NCI-H748 treated with DMSO at 0.1 percent for 48 hours (cell line): ENCODE measurements at places on chromosomes 5 and 9.

- DNase-seq, result no peak
Observed at GRCh38 chr5:74655206-74655605, 14.7 kb upstream of the ENC1 start.

DNA sequence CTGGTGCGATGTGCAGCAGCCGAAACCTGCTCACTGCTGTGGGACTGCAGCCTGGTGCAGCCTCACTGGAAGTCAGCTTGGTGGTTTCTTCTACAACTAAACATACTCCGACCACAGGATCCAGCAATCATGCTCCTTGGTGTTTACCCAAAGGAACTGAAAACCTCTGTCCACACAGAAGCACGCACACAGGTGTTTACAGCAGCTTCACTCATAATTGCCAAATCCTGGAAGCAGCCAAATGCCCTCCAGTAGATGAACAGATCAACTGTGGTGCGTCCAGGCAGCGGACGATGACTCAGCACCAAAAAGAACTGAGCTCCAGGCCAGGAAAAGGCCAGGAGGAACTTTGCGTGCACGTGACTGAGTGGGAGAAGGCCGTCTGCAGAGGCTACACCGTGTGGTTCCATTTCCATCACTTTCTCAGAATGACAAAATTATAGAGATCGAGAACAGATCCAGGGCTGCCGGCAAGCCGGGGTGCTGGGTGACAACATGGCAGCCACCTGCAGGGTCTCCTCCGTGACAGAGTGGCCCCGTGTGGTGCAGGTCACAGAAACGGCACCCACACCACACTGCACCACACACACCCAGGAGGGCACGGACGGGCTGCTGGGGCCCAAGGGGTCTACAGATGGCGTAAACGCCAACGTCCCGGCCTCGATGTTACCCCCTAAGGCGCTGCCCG is 23.1 kb upstream of the NSMF start:
- DNase-seq, result no peak

DNA sequence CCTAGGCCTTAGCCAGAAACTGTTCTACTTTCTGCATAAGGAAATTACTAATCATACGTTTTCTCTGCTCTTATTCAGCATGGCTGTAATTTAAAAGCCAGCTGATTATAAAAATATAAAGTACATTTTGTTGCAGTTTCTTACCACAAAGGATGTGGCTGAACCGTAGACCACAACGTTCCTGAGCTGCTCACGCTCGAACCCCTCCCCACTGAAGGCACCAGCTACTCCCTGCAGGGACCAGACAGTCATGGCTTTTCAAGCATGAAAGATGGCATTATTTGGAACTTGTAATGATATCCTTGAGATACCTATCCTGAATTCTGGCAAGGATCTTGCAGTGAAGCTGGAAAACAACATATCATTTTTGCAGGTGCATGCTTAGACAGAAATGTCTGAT is 91.8 kb upstream of the DMRT1 start:
- DNase-seq, result no peak

DNA sequence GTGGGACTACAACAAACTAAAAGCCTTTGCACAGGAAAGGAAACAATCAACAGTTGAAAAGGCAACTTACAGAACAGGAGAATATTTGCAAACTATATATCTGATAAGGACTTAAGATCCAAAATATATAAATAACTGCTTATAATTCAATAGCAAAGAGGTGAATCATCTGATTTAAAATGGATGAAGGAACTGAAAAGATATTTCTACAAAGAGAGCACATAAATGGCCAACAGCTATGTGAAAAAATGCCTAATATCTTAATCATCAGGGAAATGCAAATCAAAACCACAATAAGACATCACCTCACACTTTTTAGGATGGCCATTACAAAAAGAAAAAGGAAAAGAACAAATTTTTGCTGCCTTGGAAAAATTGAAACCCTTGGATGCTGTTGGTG is 100.4 kb downstream of the LURAP1L start:
- no peak for DNase-seq

- no peak for DNase-seq
Observed at GRCh38 chr5:160311491-160312133, 752 bp downstream of the CCNJL start.

DNA sequence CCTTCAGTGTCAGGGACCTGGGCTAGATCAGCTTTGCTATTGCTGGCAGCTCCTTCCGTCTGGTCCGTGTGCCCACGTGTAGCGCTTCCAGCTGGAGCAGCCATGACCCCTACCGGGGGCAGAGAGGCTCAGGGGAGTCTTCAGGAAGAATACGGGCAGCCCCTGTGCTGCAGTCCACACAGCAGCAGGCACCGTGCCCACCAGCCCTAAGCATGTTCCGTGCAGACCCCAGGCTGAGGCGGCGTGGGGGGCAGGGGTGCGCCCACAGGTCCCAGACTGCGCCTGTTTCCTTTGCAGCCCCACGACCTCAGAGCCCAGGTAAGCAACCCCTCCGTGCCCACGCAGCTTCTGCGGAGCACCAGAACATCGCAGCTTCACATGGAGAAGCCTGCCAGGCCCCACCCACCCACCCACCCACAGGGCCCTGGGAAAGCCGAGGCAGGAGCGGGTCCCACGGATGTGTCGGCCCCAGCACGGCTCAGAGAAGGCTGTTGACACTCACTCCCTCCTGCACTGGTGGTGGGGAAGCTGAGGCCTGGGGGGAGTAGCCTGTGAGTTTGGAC is 83.1 kb downstream of the KCNT1 start:
- DNase-seq, result no peak

- DNase-seq, result no peak
Observed at GRCh38 chr9:27382975-27383374, 86.0 kb upstream of the EQTN start.

DNA sequence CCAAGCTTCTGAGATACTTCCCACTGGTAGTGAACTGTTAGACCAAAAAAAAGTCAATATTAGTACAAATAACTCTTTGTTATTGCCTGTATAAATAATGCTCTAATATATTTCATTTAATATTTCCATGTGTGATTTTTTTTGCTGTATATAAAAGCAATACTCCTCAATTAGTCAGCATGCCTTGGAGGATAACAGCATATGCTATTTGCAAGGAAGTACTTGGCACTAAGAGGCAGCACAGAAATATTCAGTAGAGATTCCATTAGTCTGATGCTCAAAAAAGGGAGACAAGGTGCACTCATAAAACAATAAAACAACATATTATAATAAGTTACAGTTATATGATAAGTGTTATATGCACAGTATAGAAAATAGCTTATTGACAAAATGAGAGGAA is 296.6 kb upstream of the MPDZ start:
- no peak for DNase-seq

- DNase-seq, result no peak
Observed at GRCh38 chr5:1880377-1881025, 2.2 kb downstream of the IRX4 start.

GRCh38 chr9:34001298-34001697 is 47.4 kb downstream of the UBAP2 start:
- no peak for DNase-seq

- DNase-seq, result peak; percentile 33
Observed at GRCh38 chr5:16585041-16585667, 31.6 kb downstream of the RETREG1 start.

GRCh38 chr9:95363051-95363841 is 45.7 kb upstream of the FANCC start:
- no peak for DNase-seq

- no peak for DNase-seq
Observed at GRCh38 chr9:89721176-89721700, 116.4 kb downstream of the GADD45G start.

DNA sequence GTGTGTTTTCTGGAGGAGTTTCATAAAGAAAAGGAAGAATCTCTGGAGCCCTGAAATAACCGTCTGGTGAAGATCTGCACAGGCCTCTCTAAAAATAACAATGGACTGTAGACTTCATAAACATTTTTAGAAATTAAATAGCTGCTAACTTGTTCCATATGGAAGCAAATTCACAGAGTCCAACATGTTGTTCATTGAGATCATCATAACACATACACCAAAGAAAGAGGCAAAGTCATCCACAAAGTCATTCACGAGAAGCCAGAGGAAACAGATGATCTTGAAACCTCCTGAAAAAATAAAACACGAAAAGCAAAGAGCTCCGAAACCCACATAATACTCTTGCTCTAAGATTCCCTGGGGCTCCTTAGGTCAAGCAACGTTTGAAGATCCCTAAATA is 347.8 kb downstream of the EFNA5 start:
- DNase-seq, result no peak

- no peak for DNase-seq
Observed at GRCh38 chr9:128689820-128690683, 1.0 kb downstream of the SET start.

DNA sequence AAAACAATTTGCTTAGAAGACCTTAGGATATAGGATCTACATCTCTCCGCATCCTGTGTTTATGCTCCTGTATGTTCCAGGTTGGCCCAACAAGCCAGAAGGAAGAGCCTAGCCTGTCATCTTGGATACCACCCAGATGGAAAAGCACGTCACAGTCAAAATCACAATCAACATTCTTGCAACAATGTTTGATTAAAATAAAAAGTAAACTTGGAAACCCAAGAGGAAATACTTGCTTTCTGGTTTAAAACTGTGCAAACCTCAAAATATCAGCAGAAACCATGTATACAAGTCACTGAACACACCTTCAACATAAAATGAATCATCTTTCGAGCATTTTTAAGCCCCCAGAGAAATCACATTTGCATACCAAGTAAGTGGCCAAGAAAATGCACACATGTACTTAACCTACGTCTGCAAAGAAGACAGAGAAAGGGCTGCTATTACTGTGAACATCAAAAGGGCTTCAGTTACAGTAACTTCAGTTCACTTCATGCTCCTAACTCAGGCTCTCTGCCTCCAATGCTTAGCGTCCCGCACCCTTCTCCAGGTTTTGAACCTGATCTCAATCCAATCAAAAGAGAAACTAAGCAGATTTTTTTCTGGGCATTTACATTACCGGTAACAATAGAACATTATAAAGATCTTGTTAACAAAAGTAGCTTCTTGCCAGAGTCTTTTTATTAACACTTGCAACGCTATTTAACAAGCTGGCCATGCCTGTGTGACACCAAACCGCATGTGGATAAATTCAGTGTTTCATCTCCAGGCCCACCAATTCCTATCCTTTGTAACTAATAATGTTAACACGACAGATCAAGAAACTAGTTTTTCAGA is 1.3 kb downstream of the ENC1 start:
- no peak for DNase-seq

DNA sequence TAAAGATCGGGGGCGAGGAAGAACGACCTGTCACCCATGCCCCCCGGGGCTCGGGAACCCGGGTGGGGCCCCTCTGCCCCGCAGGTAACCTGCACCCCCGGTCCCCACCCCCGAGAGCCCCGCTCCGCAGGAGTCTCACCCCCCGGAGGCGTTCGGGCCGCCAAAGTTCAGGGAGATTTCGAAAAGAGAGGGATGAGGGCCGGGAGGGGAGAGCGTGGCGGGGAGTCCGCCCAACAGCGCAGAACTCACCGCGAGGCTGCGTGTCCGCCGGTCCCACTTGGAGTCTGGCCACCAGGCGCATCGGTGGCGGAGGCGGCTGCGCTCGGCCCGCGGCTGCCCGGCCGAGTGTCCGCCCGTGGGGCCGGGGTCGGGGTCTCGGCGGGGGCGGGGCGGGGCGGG is at the start of gene PHF19:
Gene PHF19 (minus strand): TSS at position 347 of the 399 bp plus-strand sequence. CDS start 2,447 bp downstream, outside the sequence.
- DNase-seq, result no peak

GRCh38 chr9:117278020-117278419 is 136.8 kb downstream of the ASTN2 start:
- DNase-seq, result no peak

DNA sequence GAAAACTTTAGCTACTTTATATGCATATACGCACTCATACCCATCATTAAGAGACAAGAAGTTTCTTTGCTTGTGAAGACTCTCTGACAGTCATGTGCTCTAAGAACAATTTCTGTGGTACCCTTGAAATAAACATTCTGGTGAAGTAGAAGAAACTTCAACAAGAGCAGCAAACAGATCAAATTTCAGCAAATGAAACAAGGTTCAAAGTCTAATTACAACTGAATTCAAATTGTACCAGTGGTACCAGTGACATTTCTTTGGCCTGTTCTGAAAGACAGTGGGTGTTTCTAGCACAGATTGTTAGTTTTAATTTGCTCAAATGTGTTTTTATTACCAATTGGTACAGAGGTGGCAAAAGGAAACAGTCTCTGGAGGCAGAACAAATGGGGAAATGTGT is 391.0 kb downstream of the CHSY3 start:
- DNase-seq, result no peak

DNA sequence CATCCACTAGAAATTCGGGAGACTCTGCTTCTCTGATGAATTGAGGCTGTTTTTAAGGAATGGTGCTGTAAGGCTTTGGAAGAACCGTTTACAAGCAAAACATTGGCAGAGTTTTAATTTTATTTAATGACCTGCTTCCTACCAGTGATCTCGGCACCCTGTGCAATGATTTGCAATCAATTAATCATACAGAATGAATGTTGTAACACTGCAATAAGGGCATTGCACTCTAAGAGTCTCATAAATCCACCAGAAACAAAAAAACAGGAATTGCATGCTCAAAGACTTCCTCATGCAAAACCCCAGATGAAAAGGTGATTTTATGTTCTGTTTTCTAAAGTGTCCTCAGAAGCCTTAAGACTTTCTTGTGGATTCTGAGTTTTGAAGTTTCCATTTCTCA is 295.7 kb downstream of the ARHGEF28 start:
- DNase-seq, result no peak

DNA sequence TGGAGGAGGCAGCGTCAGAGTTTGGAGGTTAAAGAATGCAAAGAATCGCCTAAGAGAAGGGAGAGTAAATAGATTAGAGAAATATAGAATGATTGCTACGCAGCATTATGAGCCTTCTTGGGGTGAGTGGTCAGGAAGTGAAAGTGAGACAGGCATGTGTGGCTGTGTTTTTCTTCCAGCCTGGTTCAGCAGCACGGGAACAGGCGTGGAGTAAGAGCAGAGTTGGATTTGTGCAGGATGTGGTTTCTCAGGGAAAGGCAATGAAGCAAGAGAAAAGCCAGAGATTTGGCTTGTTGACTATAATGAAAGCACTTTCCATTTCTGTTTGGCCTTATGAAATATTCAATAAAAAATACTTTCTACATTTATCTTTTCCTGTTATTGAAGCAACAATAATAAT is 34.3 kb upstream of the FRMD3 start:
- no peak for DNase-seq

DNA sequence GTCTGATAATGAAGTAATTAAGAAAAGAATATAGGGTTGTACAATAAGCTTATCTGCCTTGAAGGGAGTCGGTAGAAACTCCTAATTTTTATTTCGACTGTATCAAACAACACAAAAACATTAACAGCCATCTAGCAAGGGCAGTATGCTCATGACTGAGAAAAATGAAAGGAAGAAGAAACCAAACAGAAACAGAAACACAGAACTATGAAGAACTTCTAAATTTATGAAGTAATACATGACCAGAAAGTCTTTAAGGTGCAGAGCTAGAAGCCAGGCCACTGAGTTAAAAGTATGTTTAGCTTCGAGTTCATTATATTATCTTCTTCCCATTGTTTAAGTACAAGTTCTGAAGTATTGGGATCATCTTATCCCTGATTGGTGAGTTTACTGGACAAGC is 367.3 kb upstream of the C9orf72 start:
- no peak for DNase-seq

- no peak for DNase-seq
Observed at GRCh38 chr5:157543825-157544622, 31.6 kb downstream of the ADAM19 start.
